Umbilical cord (tissue), 2 donors: ENCODE measurements at places on chromosomes 5 and 9. TPM values are rescaled to one million over a fixed set of nuclear protein-coding genes. Genes with fewer than 3 reads are reported as not detected.

DNA sequence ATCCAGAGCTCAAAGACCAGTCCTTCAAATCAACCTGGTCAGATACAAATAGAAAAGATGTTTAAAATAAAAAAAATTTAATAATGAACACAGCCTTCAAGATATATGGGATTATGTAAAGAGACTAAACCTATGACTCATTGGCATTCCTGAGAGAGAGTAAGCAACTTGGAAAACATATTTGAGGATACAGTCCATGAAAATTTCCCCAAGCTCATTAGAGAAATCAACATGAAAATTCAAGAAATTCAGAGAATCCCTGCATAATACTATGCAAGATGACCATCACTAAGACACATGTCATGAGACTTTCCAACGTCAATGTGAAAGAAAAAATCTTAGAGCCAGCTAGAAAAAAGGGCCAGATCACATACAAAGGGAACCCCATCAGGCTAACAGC lies 512.9 kb upstream of the PTGER4 start:
- no peak for DNase-seq

DNA sequence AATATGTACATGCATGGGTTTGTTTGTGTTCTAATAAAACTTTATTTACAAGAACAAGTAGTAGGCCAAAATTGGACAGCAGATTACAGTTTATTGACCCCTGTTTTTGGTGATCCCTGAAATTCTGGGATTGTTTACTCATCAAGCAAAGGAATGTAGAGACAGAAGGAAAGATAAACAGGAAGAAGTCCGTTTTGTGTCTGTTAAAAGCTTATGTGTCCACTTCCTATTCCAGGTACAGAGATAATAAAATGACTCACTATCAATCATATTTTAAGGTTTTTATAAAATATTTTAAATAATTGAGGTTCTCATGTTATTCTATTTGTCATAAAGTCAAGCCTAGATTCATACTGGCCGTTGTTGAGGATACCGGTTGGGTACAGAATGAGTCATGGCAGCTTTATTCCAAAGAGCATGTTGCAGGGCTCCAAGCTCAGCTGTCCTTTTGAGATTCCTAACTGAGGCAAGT lies 214.9 kb upstream of the DAB2 start:
- no peak for DNase-seq

ECM2 gene
- 13.5 TPM for total RNA-seq

KCNIP1 gene
- 2.9 TPM for total RNA-seq

TEK gene
- total RNA-seq, result 28.6 TPM

- peak; percentile 47 for DNase-seq
These were observed 61.7 kb downstream of the FBXL17 start for GRCh38 chr5:108320231-108320630.

- no peak for DNase-seq
These were observed 43.9 kb downstream of the ADAMTS2 start for GRCh38 chr5:179301376-179301775.

TNC gene
- total RNA-seq, result 437 TPM

- DNase-seq, result no peak
These were observed 33.2 kb downstream of the KDM3B start for GRCh38 chr5:138385660-138386059.

DNA sequence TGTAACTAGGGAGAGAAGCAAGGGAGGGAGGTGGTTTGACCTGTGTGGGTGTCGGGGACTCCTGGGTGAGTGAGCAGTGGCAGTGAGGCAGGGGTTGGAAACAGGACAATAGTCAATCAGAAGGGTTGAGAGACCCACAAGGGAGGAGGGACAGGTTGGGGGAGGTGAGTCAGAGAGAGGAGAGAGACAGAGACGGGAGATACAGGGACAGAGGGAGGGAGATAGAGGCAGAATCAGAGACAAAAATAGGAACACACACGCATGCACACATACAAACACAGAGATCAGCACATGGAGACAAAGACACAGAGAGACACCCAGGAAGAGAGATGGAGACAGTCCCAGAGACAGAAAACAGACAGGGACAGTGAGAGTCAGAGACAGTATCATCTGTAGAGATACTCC lies 39.3 kb upstream of the PTGS1 start:
- no peak for DNase-seq

- no peak for DNase-seq
These were observed 40.7 kb upstream of the EDIL3 start for GRCh38 chr5:84425365-84425881.

DNA sequence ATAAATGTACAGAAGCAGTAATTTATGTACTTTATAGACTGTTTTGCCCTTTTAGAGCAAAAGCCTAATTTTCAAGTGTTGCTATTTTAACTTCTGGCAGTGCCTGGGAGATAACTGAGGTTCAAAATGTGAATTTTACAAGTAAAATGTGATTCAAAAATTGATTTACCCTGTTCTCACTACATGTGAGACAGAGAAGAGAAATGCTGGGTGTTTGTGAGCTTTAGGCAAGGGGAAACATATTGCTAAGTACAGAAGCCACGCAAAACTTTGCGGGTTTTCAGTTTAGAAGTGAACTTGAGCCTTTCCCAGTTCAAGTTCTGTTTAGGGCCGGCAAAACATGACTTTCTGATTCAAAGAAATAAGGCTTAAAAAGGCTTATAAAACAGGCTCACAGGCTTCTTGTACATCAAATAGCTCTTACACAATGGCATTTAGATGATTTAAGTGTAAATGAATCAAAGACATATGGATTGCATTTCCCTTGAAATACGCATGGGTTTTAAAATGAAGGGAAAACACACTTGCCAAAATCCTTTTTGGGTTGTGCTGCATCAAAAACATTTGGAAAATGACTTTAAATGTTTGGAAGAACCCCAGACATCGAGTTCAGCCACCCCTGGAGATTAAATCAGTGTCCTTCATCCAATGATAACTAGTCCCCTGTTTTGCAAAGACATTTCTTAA lies 370.8 kb upstream of the MEF2C start:
- peak; percentile 89 for DNase-seq

GRCh38 chr5:143106174-143106573 lies 297.3 kb downstream of the NR3C1 start:
- no peak for DNase-seq

DNA sequence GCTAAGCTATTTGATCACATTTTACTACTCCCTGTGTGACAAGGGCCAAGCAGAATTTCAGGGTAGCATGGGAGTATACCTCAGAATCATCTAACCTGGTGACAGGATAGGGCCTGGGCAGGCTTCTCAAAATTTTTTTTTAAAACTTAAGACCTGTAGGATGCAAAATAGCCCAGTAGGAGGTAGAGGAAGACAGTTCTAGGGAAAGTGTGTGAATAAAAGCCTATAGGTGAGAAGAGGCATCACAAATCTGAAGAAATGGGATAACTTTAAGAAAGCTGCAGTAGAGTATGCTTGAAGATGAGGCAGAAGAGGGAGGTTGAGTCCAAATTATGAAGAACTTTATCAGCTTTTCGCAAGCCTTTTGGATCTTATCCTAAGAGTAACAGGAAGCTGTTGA lies 32.3 kb downstream of the CNTRL start:
- DNase-seq, result no peak

DNA sequence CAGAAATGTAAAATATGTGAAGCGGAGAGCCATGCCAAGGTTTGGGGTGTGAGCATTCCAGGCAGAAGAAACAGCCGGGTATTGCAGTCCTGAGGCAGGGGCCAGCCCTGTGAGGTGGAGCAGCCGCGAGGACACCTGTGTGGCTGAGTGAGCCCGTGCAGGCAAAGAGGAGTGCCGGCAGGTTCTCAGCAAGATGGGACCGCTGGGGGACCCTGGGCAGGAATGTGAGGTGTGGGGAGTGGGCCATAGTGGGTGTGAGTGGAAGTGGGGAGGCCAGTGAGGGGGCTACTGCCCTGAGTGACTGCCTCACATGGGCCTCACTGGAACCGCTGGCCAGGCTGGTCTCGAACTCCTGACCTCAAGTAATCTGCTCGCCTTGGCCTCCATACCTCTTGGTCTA lies 8.1 kb upstream of the PRR7 start:
- DNase-seq, result no peak
